ENCODE measurements at places on chromosomes 12 and 14.
A peak's percentile ranks its signal among the peaks of the same experiment; 100 is the strongest.

GRCh38 chr14:93715279-93715927 lies 72.9 kb downstream of the PRIMA1 start:
- no peak for DNase-seq

DNA sequence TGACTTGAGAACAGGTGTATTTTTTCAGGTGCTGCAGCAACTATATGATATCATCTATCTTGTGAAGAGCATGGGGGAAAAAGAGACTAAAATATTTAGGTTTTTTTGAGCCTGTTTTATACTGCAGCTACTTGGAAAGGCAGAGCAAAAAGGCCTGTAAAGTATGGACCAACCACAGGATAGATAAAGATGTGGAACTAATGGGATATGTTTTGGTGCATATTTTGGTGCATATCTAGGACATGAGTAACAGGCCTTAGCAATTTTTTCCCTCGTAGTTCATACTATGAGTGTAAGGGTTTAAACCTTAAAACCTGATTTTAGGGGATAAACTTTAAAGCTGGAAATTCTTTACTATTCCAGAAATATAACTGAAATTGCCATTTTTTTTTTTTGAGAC lies 6.0 kb upstream of the GTSF1 start:
- DNase-seq = no peak

DNA sequence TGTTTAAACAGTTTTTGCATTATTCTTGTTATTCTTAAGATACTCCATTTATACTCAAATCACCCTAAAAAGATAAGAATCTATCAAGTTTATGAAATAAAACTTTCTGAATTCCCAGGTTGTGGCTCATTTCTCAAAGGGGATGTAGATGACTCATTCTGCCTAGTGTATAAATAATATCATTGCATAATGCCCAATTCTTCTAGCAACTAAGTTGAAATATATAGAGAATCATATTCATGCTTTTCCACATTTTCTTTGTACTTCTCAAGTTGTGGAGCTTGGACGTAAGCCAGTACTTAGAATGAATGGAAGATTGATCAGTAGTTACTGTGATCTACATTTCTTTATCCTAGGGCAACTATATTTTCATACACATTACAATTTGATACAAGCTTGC lies 201.1 kb downstream of the PPFIA2 start:
- DNase-seq = no peak

- no peak for DNase-seq
Observed at GRCh38 chr12:30896461-30896860, 30.1 kb upstream of the TSPAN11 start.

DNA sequence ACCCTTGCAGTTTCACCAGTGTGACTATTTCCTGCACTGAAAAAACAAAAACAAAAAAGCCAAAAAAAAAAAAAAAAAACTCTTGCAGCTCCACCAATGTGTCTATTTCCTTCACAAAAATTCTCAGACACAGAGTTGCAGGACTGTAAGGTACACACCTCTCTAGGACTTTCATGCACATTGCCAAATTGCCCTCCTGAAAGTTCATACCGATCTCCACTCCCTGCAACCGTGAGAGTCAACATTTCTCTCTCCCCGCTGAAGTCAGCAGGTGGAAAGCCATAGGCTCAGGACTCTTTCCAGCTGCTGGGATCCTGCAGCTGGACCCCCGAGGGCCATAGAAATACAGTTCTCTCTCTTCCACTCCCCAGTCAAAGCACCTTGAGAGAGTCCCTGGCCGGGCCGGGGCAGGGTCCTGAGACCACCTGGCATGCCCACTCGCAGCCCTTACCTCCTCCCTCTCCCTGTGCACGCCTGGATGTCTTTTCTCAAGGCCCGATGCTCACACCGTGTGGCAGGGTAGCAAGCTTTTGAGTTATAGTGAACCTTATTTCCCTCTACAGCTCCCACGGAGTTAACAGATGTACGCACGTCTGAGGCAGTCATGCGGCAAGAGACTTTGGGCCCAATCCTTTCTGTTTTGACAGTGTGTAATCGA lies 23.6 kb downstream of the MMAB start:
- DNase-seq = no peak

- no peak for DNase-seq
Observed at GRCh38 chr12:116958402-116959197, 47.9 kb downstream of the FBXW8 start.

DNA sequence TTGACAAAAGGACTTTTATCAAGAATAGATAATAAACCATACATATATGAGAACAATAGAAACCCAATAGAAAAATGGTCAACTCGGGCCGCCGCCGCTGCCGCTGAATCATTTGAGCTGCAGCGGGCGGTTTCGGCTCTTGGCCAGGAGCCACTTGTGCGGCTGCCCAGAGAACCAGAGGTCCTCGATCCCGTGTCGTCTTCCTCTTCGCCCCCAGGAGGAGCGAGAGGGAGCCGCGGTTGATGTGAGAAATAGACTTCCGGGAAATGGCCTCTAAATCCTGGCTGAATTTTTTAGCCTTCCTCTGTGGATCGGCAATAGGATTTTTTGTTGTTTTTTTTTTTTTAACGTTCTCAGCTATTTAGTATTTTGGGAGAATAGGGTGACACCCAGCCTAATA lies 44.8 kb downstream of the CPSF6 start:
- DNase-seq = peak; percentile 86

- no peak for DNase-seq
Observed at GRCh38 chr14:87008965-87009364, 984.0 kb downstream of the GALC start.

DNA sequence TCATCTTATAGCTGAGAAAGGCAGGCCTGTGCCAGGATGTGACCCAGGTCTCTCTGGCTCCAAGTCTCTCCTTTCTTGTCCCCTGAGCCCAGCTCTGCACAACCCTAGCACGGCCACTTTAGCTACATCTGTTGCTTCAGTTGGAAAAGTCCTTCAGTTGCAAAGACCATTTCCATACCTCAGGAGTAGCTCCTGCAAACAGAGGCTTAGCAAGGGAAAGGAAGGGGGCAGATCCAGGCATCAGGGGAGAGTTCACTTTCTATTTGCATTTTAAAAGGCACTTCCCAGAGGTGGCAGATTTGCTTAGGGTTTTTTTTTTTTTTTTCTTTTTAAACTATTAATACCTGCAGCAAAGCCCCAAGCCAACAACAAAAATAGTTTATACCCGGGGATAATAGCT lies 3.0 kb upstream of the PITPNM2 start:
- no peak for DNase-seq
